ENCODE measurements at places on chromosomes 11 and 22.
A peak's percentile ranks its signal among the peaks of the same experiment; 100 is the strongest.

DNA sequence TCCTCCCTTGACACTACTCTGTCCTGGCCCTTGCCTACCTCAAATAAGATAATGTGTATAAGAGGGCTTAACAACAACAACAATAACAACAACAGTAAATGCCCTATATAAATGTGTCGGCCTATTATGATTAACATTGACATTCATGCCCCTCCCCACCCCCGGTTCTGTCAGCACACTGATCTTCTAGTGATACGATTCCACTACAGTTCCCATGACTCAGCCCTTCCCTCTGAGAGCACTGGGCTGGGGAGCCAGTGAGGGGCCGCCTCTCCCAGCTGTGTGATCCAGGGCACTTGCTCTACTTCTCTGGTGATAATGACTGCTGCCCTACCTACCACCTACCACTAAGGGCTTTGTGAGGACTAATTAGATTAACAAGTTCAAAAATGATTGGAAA lies 92.2 kb upstream of the PHOX2A start:
- no peak for DNase-seq

DNA sequence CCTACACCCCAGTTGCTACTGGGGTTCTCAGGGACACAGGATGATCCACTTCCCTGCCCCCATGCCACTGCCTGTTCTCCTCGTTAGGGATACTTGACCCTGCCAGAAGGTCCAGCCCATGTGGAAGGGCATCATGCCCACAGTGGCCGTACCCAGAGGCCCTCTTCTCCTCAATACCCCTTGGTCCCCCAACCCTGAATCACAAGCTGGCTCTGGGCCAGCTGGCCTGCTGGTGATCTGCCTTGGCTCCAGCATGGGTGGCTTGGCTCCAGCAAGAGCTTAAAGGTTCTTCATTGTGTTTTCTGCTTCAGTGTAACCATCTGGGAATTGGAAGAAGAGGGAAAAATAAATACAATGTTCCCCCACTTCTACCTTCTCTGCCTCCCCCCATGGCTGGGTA lies 11.1 kb upstream of the TPBGL start:
- no peak for DNase-seq

DNA sequence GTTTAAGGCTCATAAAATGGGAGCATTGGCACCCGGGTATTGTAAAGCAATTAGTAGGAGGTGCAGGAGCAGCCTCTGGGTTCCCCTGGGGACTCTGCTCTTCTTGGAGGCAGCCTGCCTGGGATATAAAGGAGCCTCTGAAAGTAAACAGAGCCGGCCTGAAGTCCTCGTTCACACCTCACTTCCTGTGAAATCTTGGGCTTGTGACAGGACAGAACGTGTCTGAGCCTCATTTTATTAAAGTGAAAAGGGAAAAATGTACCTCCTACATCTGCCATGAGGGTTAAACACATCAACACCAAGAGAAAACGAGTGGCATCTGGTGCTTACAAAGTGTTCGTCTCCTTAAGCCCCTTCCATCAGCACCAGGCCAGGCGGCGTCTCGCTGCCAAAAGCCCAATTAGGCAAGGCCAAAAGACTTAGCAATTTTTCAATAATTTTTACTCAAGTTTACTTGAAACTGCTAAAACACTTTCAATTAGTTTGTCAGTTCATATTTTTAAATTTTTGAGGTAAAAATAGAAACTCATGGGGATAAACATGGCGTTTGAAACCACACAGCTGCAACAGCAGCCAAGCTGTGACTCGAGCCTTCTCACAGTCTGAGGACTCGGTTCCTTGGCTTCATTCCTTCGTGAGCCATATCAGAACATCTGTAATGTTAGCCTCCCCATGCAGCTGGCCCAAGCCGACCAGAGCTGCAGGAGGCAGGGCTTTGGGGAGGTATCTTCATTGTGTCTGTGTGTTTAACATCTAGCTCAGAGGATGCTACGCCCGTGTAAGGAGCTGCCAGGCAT lies 33.6 kb downstream of the MAP6 start:
- DNase-seq = no peak

DNA sequence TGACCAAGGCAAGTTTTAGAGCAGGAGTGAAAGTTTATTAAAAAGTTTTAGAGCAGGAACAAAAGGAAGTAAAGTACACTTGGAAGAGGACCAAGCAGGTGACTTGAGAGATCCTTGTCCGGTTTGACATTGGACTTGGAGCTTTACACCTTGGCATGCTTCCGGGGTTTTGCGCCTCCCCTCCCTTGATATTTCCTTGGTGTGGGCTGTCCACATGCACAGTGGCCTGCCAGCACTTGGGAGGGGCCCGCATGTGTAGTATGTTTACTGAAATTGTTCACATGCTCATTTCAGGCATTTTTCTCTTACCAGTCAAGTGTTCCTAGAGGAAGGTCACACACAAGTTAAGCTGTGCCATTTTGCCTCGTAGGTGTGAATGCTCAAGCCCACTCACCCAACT lies 19.0 kb upstream of the THRSP start:
- DNase-seq = no peak

DNA sequence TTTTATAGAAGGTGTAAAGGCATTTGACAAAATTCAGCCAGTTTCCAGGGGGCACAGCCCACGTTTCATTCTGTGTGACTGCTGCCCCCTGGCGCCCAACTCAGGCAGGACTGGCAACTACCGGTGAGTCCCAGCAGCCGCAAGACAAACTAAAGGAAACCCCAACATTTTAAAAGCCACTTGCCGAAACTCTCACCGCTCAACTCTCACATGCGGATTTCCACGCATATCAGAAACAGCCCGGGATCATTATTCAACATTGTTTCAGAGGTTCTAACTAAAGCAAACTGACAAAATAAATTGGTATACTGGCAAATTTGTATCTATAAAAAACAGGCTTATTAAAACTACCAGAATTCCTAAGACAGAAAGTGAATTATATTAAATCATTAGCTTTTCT lies 48.2 kb downstream of the MORC2 start:
- peak; percentile 9 for DNase-seq

- DNase-seq = no peak
Observed at GRCh38 chr11:64419257-64419790, 60.4 kb downstream of the RPS6KA4 start.

DNA sequence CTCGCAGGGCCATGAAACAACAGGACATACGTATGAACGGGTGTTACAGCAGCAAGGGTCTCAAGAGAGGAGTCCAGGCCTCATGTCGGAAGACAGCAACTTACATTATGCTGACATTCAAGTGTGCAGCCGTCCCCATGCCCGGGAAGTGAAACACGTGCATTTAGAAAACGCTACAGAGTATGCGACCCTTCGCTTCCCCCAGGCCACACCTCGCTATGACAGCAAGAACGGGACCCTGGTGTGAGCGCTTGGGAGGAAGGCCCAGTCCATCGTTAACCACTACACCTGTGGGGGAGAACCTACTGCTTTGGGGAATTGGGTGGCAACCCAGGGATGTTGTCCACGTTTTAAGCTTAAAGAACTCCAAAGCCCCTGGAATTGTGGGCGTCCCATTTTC lies 7.2 kb downstream of the C11orf52 start:
- no peak for DNase-seq

DNA sequence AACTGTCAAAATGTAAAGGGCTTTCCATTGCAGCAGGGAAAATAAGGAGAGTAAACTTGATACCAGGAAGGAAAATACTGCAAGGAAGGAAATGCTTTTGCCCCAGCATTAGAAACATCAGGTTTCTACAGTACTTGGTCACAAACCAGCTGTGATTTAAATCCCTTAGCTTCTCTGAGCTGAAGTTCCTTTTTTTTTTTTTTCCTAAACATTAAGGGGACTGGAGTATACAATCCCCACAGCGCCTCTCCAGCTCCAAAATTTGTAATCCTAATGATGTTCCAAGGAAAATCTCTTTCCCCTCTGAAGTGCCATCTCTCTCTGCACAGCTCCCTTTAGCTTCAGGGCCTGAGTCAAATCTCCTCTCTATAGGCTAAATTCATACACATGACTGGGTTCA lies 220.5 kb upstream of the PITPNB start:
- no peak for DNase-seq

DNA sequence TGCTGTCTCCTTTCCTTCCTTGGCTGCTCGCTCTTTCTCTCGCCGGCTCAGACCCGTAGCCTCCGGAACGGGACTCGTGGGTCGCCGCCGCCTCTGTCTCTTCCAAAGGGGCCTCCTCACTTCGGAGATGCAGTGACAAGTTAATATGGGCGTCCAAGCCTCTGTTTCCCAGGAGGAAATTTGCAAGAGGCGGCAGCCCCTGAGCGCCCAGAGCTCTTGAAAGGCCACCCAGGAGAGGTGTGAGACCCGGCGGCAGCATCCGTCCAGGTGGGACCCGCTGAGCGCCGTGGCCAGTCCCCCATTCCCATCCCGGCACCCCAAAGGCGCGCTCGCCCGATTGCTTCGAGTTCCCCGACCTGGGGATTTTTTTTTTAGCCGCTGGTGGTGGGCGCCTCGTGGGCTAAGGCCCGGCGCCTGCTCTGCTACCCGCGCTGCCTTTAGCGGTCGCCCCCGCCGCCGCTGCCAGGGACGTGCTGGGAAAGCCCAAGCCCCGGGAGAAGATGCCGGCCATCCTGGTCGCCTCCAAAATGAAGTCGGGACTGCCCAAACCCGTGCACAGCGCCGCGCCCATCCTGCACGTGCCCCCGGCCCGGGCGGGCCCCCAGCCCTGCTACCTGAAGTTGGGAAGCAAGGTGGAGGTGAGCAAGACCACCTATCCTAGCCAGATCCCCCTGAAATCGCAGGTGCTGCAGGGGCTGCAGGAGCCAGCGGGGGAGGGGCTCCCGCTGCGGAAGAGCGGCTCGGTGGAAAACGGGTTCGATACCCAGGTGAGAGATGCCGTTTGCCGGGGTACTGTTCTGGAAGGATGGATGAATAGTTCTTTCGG lies 772 bp downstream of the NAV2 start:
- no peak for DNase-seq

- DNase-seq = no peak
Observed at GRCh38 chr11:106098893-106099553, 21.6 kb downstream of the AASDHPPT start.

GRCh38 chr11:12292766-12293165 lies 84.6 kb upstream of the PARVA start:
- no peak for DNase-seq

- no peak for DNase-seq
Observed at GRCh38 chr11:20558741-20559140, 40.7 kb upstream of the SLC6A5 start.
